ENCODE measurements at places on chromosomes 1 and 21.

- DNase-seq = no peak
Observed at GRCh38 chr1:209710093-209710492, 5.4 kb downstream of the HSD11B1 start.

GRCh38 chr1:7177438-7178146 lies 392.3 kb downstream of the CAMTA1 start:
- DNase-seq = no peak

DNA sequence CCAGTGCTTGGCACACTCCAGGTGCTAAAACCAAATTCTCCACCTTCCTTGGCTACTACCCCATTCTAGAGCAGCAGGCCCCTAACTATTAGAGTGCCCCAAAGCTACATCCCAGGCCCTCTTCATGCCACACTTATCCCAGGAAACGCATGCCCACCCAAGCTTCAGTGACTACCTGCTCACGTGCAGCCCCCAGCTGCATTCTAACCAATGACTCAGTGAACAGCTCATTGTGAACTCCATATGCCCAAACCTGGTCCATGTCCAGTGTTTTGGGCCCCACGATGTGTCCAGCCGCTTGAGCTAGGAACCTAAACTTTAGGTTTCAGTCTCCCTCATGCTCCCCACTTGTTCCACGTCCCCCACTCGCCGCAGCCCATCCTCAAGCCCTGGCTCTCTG lies 41.5 kb downstream of the NKAIN1 start:
- no peak for DNase-seq

GRCh38 chr1:55089683-55090082 lies 50.3 kb downstream of the PCSK9 start:
- no peak for DNase-seq

GRCh38 chr21:43988506-43989230 lies 23.4 kb upstream of the TRAPPC10 start:
- no peak for DNase-seq

GRCh38 chr1:56477164-56478111 lies 101.9 kb downstream of the PLPP3 start:
- no peak for DNase-seq

- peak; percentile 36 for DNase-seq
Observed at GRCh38 chr1:171245458-171246064, 2.7 kb upstream of the FMO1 start.

DNA sequence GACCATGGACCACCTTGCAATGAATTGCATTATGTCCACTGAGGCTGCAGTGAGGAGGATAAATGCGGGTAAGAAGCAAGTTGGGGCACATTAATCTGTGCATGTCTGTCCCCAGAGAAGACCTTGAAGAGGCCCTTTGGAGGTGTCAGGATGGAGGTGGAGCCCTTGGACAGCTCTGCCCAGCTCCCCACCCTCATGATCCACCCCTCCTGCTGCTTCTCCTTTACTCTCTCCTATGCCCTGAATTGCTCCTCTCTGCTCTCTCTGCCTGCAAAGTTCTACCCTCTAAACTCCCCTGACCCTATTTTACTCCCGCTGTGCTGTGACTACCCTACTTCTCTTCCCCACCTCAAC lies 292.4 kb upstream of the USP24 start:
- no peak for DNase-seq

DNA sequence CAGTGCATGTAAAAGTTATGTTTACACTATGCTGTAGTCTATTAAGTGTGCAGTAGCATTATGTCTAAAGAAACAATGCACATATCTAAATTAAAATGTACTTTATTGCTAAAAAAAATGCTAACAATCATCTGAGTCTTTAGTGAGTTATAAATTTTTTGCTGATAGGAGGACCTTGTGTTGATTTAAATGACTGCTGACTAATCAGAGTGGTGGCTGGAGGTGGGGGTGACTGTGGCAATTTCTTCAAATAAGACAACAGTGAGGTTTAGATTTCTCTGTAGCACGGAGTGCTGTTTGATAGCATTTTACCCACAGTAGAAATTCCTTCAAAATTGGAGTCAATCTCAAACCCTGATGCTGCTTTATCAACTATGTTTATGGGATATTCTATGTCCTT lies 37.0 kb downstream of the HS2ST1 start:
- DNase-seq = no peak

All from KBM-7 (cell line).